ENCODE measurements at places on chromosomes 6 and 20.

- peak; percentile 88 for DNase-seq
Measured at GRCh38 chr6:140462453-140463311, 1088.2 kb upstream of the CITED2 start.

DNA sequence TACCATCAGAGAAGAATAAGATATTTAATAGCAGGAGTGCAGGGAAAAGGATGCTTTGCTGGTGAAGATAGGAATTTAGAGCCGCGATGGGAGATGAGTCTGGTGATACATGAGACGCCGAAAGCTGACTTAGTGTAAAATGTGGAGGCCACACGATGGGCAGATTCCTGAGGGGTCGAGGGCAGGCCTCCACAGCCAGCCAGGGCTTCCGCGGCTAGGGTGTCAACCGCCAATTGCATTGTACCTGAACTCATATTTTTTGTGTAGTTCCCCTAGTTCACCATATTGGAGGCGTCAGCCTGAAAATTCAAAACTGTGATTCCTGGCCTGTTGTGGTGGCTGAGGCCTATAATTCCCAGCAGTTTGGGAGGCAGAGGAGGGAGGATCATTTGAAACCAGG lies 8.5 kb downstream of the ETV7 start:
- DNase-seq: no peak

- peak; percentile 92 for DNase-seq
Measured at GRCh38 chr6:156839591-156840001, 62.4 kb downstream of the ARID1B start.

- DNase-seq: peak; percentile 98
Measured at GRCh38 chr6:15504581-15505350, 158.1 kb downstream of the DTNBP1 start.

DNA sequence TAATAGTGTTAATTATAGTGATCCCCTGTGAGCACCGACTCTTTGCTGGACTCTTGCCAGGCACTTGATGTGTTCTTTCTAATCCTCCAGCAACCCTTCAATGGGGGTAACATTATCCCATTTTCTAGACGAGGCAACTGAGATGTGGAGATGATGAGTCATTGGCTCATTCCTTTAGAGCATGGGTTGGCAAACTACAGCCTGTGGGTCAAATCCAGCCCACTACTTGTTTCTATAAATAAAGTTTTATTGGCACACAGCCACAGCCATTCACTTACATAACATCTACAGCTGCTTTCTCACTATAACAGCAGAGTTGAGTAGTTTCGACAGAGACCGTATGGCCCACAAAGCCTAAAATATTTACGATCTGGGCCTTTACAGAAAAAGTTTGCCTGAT lies 249.5 kb upstream of the KCNG1 start:
- peak; percentile 64 for DNase-seq
